ENCODE measurements at places on chromosomes 6 and 20.

- no peak for DNase-seq
These were observed 18.0 kb upstream of the TAF8 start for GRCh38 chr6:42032366-42032765.

DNA sequence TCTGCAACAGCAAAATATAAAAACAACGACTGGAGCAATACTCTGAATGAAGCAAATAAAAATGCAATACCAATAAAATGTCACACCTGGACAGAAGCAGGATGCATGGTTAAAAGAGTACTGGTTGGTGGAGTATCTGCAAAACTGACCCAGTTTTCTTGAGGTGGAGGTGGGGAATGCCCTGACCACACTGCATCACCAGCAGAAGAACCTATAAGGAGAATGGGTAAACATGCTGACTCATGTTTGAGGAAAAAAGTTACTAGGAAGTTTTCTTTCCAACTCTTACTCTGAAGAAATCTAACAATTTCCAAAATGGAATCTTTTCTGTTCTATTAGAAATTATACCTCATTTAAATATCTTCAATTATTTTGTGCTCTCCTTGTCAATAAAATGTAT, 43.6 kb downstream of the REPS1 start:
- DNase-seq, result no peak

- DNase-seq, result no peak
These were observed 50.8 kb downstream of the MC3R start for GRCh38 chr20:56299362-56299761.

DNA sequence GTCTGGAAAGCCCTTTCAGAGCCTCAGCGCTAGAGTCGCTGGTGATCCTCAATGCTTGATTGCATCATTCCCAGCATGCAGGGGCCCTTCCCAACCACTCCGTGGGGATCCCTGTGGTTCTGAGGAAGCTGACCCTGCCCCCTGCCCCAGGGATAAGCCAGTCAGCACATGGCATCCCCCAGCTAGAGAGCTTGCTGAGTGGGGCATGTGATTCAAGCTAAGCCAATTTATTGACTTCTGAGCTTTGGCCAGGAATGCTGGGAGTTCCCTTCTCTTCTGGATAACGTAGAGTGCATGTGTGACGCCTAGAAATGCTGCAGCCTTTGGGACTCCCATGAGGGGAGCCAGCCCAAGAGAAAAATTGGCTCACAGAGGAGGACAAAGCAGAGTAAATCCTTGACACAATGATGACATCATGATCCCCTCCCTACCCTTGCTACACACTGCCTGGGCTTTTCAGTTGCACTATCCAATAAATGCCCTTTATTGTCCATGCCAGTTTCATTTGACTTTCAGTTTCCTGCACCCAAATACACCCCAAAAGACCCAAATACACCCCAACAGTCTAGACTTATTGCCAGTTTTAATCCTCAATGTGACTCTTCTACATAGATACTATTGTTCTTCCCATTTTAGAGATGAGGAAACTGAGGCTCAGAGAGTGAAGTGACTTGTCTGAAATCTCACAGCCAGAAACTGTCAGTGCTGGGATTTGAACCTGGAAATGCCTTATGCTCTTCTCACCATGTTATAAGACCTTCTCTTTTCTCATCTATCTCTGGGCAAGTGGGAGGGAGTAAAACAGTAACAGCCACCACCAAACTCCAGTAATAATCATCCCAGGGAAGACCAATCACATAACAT, 34.3 kb downstream of the KCNB1 start:
- no peak for DNase-seq

DNA sequence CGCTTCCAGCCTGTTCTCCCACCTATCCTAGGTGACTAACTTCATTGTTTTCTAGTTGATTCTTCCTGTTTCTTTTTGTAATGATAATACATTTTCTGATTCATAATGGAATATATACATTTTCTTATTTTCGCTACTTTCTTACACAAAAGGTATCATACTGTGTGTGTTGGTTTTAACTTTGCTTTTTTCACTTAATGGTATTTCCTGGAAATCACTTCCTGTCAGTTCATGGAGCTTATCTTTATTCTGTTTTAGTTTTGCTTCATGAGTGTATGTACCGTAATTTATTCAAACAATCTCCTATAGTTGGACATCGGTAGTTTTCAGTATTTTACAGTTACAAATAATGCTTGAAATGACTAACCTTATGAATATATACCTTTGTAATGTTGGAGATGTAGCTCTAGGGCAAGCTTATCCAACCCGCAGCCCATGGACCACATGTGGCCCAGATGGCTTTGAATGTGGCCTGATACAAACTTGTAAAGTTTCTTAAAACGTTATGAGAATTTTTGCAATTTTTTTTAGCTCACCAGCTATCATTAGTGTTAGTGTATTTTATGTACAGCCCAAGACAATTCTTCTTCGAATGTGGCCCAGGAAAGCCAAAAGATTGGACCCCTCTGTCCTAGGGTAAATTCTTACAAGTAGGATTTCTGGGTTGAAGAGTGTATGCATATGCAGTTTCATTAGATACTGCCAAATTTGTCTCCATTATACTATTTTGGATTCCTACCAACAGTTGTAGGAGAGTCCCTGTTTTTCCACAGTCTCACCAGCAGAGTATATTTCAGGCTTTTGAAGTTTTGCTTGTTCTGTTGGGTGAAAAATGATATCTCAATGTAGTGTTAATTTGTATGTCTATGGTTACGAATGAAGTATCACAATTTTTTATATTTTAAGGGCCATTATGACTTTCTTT, 16.7 kb downstream of the TRMT11 start:
- no peak for DNase-seq

DNA sequence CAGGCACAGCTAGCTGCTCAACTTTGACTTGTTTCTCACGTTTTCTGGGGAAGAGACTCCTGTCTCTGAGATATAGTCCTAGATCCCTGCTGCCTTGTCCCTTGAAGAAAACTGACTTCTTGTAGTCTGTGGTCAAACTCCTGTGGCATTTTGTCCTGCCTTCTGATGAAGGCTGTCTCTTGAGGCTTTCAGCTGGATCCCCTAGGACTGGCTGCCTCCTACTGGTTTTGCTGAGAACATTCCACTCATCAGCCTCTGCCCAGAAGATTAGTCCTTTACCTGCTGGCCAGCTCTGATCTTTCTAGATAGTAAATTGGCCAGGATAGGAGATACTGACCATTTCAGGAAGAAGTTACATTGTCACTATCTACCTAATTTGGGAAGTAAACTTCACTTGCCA, 71.9 kb upstream of the CNR1 start:
- DNase-seq, result peak; percentile 33

- no peak for DNase-seq
These were observed 114.6 kb downstream of the DLL1 start for GRCh38 chr6:170176136-170176897.

DNA sequence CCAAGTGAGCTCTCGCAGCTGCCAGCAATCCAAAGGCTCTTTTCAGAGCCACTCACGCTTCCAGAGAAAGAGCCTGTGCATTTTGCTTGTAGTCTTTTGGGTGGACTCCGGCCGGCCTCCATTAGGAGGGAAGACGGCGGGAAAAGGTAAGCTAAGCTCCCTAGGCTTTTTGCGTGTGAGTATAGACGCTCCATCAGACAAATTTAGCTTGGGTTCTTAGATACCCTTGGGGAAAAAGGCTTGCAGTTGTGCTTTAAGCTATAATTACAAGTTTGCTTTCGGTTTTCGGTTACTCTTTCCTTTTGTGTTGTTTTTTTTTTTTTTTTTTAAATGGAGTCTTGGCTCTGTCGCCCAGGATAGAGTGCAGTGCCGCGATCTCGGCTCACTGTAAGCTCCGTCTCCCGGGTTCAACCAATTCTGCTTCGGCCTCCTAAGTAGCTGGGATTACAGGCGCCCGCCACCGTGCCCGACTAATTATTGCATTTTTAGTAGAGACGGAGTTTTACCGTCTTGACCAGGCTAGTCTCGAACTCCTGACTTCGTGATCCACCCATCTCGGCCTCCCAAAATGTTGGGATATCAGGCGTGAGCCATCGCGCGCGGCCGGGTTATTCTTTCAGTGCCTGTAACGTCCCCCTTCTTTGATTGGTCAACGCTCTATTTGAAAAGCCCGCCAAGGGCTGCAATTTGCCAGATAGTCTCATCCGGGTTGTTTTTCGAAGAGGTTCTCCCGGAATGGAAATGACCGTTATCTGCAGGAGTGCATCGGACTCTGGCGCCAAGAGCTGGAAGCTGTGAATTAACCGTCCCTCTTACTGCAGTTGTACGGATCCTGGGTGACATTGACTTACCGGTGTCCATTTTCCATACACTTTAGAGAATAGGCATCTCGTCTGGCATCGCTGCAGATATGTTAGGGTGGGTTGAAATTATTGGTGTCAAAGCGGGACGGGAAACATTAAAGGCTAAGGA, 18.1 kb downstream of the OR2B2 start:
- peak; percentile 78 for DNase-seq

DNA sequence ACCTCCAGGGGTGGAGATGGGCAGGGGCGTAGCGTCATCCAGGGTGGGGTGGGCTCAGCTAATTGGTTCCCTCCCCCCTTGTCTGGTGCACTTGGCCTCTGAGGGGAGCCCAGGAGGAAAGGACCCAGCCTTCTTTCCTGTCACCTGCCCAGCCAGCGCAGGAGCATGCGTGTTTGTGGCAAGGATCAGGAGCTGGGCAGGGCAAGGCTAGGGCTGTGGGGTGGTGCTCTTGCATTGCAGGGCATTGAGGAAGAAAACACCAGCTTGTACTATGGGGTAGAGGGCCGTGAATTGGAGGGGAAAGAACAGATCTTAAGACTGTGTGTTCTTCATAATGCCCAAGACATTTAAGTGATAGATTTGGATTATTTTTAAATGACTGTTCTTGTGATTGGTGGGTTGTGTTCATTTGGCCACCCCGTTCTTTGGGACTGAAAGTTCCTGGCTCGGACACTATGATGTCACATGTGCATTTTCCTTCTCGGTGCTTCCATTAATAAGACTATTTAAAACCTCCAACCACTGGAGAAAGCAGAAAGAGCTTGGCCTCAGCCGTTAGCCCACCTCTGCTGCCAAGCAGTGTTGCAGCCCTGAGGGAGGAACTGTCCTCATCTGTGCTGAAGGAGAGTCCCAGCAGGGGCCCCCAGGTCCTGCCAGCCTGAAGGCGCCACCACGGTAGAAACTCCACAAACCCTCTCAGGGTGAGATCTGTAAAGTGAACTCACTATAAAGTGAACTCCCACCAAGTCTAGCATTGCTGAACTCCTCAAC, 136.2 kb upstream of the INSM1 start:
- DNase-seq, result no peak

GRCh38 chr20:6103301-6103700, 19.5 kb downstream of the FERMT1 start:
- DNase-seq, result no peak

GRCh38 chr6:52395969-52396368, 24.2 kb upstream of the EFHC1 start:
- DNase-seq, result no peak

DNA sequence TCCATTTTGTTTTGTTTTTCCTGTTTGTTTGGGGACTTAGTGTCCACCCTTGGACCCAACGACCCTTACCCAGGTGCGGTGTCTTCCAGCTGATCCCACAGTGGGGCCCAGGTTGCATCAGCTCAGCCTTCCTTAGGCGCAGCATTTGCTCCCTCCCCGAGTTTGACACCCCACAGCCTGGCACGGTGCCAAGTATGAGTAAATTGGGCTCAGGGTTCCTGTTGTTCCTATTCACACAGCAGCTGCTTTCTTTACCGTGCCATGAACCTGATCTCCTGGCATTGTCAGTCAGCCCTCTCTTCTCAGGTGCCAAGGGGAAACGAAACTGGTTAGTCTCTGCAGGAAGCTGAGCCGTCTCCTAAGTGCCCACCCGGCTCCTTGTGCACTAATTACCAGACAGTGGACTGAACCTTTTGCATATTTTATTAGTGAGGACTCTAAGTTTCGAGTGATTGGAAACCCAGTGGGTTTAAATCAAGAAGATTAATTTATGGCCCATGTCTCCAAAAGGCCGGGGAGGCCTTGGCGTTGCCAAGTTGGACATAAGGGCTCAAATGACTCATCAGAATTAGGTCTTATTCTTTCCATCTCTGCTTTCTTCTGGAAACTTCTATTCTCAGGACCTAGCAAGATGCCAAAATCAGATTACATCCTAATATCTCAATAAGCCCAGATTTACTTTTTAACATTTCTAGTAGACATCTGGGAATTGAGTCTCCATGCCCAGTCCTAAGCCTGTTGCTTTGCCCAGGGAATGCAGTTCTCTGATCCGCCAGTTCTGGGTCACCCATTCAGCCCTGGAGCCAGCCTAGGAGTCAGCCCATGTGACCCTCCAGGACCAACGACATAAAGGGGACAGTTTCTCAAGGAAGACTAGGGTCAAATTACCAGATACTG, 68.8 kb downstream of the TSHZ2 start:
- no peak for DNase-seq

GRCh38 chr6:167491438-167492099, 166.7 kb downstream of the TTLL2 start:
- DNase-seq, result peak; percentile 66

DNA sequence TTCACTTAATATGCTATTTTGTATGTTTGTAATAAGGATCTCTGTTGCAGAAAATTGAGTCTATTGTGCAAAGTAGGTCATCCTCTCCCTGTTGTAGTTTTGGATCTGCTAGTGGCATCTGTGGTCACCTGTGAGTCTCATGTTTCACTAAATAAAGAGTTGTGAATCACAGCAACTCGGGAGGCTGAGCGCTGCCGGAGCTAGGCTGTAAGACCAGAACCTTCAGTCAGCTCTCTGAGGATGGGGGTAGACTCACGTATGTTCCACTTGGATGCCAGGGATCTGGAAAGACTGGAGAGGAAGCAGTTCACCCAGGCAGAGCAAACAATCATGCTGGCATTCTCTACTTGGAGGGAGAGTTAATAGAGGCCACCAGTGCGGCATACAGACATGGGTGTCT, 187.3 kb upstream of the FOXA2 start:
- DNase-seq, result no peak

- DNase-seq, result no peak
These were observed 132.6 kb downstream of the CEBPB start for GRCh38 chr20:50323209-50323608.

DNA sequence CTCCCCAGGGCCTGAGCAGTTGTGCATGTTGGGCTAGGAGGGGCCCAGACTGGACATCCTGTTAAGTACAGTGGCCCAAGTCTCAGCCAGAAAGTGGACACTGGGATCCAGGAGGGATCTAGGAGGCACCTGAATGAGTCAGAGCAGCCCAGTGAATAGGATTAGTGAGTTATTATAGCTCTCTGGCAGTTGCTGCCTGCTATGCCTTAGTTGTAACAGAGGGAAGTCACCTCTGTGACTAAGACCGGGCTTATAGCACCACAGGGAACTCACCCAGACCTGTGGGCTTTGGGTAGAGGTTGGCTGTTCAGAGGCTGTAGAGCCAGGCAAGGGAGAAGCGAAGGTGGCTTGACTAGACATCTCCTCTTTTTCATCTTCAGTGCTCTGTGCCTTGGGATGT, 39.0 kb upstream of the AAR2 start:
- DNase-seq, result no peak
